ENCODE measurements at places on chromosomes 3 and 15.
A peak's percentile ranks its signal among the peaks of the same experiment; 100 is the strongest.

GRCh38 chr15:79283252-79284048 lies 928 bp downstream of the ANKRD34C start:
- peak; percentile 9 for DNase-seq

DNA sequence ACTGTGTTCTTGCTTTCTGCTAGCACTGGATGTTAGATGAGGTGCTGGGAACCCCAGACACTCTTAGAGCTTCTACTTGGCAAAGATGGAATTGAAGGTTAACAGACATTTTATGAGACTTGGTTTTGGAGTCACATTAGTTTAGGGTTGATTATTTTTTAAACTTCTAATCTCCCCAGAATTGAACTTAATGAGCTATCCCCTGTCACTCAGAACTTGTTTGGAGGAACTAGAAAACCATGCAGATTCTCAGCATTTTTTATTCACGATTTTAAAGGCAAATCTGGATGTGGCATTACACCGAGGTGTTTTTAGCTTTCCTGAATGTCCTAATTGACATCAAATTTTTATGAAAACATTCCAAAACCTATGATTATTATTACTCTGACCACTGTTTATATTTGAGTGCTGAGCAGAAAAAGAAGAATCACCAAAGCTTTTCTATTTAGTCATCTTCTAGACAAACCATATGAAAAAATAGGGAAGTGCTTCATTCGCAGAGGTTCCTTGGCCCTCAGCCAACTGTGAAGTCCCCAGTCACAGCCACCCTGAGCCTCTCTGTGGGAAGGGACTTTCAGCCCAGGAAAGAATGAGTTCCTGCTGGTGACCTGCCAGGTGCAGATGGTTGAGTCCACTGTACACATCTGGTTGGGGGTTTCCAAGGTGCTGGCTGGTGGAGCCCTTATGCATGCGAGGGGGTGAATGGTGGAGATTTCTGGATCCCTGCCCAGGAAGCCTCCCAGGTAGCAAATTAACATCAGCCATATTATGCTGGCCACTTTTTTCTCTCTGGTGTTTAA lies 196.0 kb upstream of the TOPAZ1 start:
- peak; percentile 27 for DNase-seq

DNA sequence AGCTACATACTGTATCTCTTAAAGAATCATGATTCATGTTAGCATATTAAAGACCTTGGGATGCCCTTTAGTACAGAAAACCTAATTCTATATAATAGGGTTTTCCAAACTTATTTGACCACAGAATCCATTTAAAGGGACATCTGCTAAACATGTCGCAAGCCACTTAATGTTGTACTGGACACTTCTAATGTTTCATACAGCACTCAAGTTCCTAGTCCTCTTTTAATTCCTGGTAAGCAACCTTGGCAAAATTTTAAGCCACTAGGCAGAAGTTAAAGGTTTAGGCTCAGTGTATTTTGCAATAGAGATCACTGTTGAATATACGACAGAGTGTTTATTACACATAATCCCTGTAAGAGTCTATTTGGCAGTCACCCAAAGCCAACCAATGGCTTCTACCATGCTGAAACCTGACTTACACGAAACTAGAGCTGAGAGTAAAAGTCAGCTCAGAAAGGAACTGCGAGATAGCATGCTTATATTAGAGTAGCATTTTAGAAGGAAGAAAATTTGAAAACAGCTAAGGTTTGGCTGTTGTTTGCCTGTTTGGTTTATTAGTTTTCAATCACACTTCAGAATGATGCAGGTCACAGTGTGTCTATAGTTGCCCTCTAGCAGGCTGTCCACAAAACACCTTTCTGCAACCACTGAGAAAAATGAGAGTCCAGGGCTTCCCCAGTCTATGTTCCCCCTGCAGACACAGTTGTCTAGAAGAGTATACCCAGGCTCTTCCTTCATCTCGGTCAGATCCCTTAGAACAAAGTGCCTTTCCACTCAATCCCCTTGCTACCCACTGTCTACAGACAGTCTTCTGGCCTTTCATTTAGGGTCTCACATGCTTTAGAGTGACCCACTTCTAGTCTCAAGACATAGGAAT lies 104.4 kb downstream of the FMN1 start:
- DNase-seq, result peak; percentile 72

- DNase-seq, result no peak
Observed at GRCh38 chr3:45409921-45410320, 21.5 kb downstream of the LARS2 start.

GRCh38 chr15:81183439-81183775 lies 13.3 kb upstream of the IL16 start:
- DNase-seq, result no peak

DNA sequence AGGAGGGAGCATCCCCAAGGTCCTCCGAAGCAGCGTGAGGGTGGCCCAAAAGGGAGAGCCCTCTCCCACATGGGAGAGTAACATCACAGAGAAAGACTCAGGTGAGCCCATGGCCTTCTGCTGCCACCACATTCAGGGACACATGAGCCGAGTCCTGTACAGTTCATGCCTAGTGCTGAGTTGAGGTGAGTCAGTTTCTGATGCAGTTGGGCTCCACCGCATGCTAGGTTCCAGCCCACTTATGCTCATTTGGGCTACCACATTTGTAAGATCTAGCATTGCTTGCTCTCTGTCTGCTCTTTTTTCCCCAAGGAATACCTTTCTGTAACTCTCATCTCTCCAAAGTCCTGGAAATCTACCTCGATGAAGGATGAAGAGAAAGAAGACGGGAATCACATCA lies 77.1 kb downstream of the SETD5 start:
- DNase-seq, result no peak

DNA sequence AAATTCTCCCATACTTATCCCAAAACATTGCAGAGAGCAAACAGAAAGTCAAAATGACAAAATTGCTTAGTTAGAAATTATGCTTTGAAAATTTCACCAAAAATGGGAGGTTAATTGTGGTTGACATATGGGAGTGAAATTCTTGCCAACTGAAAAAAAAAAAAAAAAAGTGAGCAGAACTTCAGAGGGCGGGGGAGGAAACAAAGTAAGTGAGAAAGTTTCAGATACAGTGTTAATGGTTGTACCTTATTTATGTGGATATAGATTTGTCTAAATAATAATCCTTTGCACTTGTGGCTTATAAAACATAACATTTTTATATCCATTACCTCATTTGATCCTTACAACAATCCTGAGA lies 91.5 kb upstream of the RAP2B start:
- peak; percentile 25 for DNase-seq

GRCh38 chr15:31379577-31379976 lies 52.9 kb downstream of the KLF13 start:
- no peak for DNase-seq

- DNase-seq, result no peak
Observed at GRCh38 chr3:35654476-35654875, 15.2 kb downstream of the ARPP21 start.

- DNase-seq, result peak; percentile 97
Observed at GRCh38 chr3:197031315-197032285, 2.0 kb upstream of the MELTF start.

DNA sequence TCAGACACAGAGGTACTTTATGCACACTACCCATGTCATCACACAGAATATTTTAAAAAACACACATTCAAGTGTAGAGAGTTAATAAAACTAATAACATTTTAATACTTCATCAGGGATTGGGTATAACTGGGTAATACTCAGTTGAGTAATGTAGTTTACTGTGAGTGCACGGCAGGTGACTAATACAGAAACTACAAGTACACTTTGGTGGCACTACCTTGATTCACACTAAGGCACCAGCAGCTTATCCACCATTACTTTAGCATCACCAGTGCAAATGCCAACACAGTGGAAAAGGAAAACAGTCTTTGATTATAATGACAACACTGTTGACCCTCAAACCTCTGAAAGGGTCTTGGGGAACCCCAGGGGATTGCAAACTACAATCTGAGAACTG lies 33.6 kb downstream of the ZNF280D start:
- DNase-seq, result no peak

DNA sequence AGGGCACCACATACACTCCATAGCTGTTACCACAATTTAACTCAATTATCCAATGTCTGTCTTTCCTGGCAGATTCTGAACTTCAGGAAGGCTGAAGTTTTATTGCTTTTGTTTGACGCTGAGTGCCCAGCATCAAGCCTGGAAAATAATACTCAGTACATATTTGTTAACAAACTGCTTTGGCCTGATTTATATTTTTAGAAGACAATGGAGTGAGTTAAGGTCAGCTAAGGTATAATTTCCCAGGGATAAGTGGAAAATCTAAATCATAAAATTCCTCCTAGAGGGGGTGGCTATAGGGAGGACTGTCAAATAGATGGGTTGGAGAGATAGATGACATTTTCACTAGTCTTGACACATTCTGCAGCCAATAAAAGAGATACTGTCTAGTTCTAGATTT lies 659.4 kb upstream of the ADAMTS9 start:
- DNase-seq, result no peak

GRCh38 chr3:18988614-18989229 lies 159.6 kb upstream of the KCNH8 start:
- DNase-seq, result peak; percentile 0

GRCh38 chr15:41490355-41490754 lies 3.3 kb upstream of the ITPKA start:
- DNase-seq, result peak; percentile 98

- no peak for DNase-seq
Observed at GRCh38 chr3:155714295-155714718, 30.6 kb downstream of the PLCH1 start.

DNA sequence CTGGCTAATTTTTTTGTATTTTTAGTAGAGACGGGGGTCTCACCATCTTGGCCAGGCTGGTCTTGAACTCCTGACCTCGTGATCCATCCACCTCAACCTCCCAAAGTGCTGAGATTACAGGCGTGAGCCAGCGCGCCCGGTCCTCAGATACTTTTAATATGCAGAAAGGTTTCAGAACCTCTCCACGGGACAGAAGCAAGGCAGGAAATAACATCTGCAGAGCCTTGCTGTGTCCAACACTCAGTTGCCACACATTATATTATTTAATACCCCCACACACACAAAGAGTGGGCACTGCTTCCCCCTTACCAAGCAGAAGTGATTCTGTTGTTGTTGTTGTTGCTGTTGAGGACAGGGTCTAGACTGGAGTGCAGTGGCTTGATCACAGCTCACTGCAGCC lies 28.0 kb downstream of the OSBPL10 start:
- DNase-seq, result no peak

All from ELR (cell line).